ENCODE measurements at places on chromosomes 5 and 9.
A peak's percentile ranks its signal among the peaks of the same experiment; 100 is the strongest.

- no peak for DNase-seq
Measured at GRCh38 chr5:132044207-132044606, 16.2 kb upstream of the IL3 start.

DNA sequence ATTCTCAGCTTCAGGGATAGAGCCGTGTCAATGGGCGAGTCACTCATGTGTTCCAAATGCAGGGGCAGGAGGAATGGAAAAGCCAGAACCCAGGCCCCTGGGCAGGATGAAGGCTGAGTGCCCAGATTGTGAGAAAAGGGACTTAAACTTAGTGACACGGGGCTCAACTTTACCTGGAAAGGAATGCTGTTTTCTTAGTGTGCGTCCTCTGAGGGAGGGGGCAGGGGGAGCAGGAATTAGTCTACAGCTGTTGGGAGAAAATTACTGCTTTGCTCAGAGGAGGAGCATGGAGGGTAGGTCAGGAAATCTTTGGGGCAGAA, 14.6 kb downstream of the HK3 start:
- DNase-seq, result no peak

DNA sequence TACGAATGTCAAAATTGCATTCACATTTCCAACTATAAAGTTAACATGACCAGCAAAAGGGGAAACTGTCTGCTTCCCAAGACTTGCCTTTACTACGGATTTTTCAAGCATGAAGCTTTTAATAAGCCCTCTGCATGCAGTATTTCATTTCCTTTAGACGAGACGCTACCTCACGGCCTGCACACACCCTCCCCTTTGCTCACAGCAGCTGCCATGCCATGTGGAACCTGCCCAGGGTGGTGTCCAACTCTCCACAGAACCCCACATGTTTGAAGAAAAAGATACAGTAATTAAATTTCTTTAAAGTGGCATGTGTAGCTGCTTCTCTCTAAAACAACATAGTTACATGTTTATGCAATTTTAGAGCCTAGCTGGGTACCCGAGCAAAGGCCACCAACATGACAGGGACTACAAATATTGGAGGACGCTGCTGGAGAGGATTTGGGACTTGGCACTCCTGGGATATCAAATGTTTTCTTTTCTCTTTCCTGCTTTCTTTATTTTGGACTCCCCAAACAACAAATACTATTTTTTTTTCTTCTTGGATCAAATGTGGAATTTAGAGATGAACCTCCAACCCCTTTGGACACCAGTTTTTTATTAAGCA, 256.9 kb upstream of the PCSK5 start:
- no peak for DNase-seq

DNA sequence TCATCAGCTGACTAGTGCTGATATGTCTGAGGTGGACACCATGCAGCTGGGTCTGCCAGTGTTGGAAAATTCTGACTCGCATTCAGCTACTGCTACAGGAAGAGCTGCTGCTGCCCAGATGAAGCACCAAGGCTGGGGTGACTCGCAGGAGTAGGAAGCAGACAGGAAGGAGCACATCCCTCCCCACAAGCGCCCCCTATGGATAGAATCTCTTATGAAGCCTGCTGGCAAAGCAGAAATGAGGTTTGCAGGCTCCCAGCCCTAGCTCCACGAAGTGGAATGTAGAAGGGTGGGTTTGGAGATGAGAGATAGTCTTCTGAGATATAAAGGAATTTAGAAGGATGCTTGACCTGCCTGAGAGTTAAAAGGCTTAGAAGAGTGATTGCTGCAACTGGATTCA, 443.0 kb downstream of the ACTL7B start:
- no peak for DNase-seq

DNA sequence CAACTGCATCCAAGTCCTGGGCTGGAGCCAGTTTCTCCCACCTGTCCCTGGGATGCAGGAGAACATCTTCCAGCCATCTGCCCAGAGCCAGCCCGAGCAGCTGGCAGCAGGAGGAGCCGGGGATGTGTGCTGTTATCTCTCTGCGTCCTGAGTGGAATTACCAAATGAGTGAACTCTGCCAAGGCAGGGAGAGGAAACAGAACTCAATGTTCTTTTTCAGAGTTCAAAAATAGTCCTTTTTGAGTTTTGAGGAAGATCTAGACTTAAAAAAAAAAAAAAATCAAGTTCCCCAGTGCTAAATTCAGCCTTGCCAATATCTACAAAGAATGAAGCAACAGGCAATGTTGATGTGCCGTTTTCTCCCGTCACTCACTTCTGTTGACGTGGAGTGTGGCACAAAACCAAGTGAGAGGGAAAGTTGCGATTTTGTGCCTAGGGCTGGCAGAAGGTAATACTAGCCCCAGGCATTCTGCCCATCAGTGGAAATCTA, 56.2 kb downstream of the TMOD1 start:
- peak; percentile 87 for DNase-seq

GRCh38 chr5:147512659-147513379, 3.0 kb upstream of the DPYSL3 start:
- no peak for DNase-seq

DNA sequence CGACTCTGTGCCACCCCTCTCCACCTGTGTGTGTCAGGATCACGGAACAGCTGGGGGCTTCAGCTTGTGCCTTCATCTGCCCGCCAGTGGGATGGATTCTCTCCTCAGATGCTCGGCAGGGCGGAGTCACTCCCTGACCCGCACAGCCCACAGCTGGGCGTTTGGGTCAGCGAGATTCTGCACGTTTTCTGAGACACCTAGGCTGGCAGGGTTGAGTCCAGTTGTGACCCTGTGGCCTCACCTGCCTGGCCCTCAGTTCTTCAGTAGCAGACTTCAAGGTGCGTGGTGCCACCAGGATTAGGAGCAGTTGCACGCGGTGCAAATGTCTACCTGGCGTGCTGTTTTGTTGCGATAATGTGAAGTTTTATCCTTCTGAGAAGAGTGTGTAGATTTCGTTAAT, 5.0 kb downstream of the NDUFS6 start:
- no peak for DNase-seq

GRCh38 chr5:50415912-50416311, 25.2 kb downstream of the EMB start:
- DNase-seq, result no peak
